Adrenal gland (tissue), 19 donors: ENCODE measurements at places on chromosomes 6 and 20.

GRCh38 chr6:167588920-167589614 is 237.6 kb upstream of the AFDN start:
- H3K36me3 ChIP-seq = no peaks in the 10 kb centered on the region
- H3K27me3 ChIP-seq = no peaks in the 10 kb centered on the region
- no peak overlapping the region for H3K4me3 ChIP-seq
- no peak for DNase-seq

GRCh38 chr20:38161412-38161774 is 3.7 kb downstream of the TGM2 start:
- peaks cover 8% of the 10 kb centered on the region for H3K4me1 ChIP-seq
- DNase-seq = no peak
- H3K27ac ChIP-seq = no peak overlapping the region
- H3K27me3 ChIP-seq = no peaks in the 10 kb centered on the region
- H3K4me3 ChIP-seq = no peak overlapping the region

- no peaks in the 10 kb centered on the region for H3K27me3 ChIP-seq
- DNase-seq = no peak
- no peak overlapping the region for H3K27ac ChIP-seq
- H3K4me1 ChIP-seq = no peaks in the 10 kb centered on the region
- H3K4me3 ChIP-seq = no peak overlapping the region
Observed at GRCh38 chr20:19098806-19099578, 113.5 kb upstream of the SLC24A3 start.

- peaks cover 15% of the 10 kb centered on the region for H3K4me1 ChIP-seq
- no peaks in the 10 kb centered on the region for H3K36me3 ChIP-seq
- no peak overlapping the region for H3K4me3 ChIP-seq
- no peaks in the 10 kb centered on the region for H3K27me3 ChIP-seq
Observed at GRCh38 chr20:50333812-50334211, 143.2 kb downstream of the CEBPB start.

DNA sequence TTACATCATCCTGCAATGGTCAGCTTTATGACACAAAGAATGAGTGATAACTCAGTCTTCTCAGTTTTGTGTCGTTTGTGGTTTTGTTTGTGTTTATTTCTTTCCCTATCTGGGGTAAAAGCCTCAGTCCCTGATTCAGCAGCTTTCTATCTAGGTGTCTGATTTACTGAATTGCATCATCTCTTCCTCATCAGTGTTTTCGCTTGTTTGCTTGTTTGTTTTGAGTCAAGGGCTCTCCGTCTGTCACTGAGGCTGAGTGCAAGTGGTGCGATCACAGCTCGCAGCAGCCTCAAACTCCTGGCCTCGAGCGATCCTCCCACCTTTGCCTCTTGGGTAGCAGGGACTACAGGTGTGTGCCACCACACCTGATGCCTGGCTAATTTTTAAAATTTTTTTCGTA is 548.9 kb downstream of the PRKN start:
- H3K27me3 ChIP-seq = no peaks in the 10 kb centered on the region
- no peak overlapping the region for H3K4me3 ChIP-seq
- DNase-seq = no peak
- H3K27ac ChIP-seq = no peak overlapping the region

DNA sequence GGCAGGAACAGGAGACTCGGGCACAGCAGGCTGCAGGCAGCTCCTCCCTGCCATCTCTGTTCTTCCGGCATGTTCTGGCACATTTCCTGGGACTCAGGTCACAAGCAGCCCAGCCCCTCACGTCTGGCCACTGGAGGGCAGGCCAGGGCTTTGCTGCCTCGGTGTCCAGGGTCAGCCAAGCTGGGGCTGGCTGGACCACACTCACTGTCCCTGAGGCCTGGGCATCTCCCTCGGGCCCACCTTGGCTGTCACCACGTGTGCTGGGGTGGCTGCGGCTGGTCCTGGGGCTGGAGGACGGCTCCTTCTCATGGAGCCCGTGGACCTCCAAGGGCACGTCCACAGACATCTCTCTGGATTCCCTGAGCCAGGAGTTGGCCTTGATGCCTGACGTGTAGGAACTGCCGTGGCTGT is 18.5 kb downstream of the FRMD1 start:
- DNase-seq = no peak
- H3K4me3 ChIP-seq = no peak overlapping the region
- no peak overlapping the region for H3K27ac ChIP-seq
- H3K4me1 ChIP-seq = no peaks in the 10 kb centered on the region
- H3K27me3 ChIP-seq = no peaks in the 10 kb centered on the region

GRCh38 chr6:41758641-41759035 is 11.4 kb upstream of the PGC start:
- H3K27ac ChIP-seq = no peak overlapping the region
- H3K27me3 ChIP-seq = no peaks in the 10 kb centered on the region
- H3K4me3 ChIP-seq = no peak overlapping the region
- H3K4me1 ChIP-seq = no peaks in the 10 kb centered on the region
- DNase-seq = no peak

DNA sequence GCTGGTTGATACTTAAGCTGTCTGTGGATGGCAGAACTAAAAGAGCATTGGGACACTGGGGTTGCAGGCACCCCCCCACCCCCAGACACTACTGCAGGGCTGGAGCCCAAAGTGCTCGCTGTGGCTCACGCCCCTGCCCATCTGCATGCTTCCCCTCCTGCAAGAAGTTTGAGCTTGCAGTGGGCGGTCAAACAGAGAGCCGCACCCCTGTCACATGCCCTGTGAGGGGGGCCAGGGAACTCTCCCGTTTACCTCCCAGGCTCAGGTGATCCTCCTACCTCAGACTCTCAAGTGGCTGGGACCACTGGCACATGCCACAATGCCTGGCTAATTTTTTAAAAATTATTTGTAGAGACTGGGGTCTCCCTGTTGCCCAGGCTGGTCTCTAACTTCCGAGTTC is 63.3 kb downstream of the RIOK1 start:
- no peaks in the 10 kb centered on the region for H3K36me3 ChIP-seq
- H3K27ac ChIP-seq = no peak overlapping the region
- H3K4me3 ChIP-seq = no peak overlapping the region

DNA sequence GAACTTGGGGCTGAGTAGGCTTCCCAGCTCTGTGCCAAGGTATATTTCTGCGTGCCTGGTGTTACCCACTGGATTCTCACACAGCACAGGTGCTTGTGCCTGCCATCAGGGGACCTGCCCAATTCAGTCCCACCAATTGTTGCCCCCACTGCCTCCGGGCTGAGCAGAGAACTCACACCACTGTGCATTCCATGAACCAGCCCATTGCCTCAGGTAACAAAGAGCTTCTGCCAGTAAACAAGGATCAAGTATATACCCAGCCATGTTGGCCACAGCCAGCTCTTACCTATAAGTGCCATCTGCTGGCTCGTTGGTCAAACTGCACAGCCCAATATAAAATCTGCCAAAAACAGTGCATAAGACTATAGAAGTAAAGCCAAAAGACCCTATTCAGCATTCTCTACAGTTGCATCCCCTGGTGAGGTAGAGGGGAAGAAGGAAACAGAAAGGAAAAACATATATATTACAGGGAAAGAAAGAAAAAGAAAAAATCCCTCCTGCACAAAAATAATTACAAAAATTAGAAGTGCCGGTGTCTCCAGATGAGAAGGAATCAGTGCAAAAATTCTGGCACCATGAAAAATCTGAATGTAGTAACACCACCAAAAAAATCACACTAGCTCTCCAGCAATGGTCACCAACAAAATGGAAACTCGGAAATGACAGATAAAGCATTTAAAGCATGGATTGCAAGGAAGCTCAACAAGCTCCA is 241.4 kb downstream of the IBTK start:
- no peaks in the 10 kb centered on the region for H3K36me3 ChIP-seq
- H3K27me3 ChIP-seq = no peaks in the 10 kb centered on the region
- no peaks in the 10 kb centered on the region for H3K4me1 ChIP-seq
- H3K4me3 ChIP-seq = no peak overlapping the region

DNA sequence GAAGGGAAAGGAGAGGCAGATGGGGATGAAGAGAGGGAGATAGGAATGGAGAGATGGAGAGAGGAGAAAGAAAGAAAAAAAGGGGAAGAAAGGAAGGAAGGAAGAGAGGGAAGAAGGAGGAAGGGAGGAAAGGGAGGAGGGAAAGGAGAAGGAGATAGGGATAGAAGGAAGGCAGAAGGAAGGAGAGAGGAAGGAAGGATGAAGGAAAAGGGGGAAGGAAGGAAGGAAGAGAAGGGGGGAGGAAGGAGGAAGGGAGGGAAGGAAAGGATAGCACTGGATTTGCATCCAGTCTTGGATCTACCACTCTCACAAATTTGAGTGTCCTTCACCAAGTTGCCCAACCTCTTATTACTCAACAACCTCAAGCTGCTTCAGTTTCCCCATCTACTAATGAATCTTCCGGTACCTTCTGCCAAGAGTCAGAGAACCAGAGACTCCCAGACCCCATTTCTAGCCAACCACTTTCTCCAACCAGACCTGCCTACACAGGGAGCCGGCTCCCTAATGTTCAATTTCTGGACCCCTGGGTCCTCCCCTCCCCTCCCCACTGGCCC is 79.7 kb upstream of the FOXP4 start:
- H3K27me3 ChIP-seq = peaks cover 30% of the 10 kb centered on the region
- H3K4me3 ChIP-seq = no peak overlapping the region
- no peaks in the 10 kb centered on the region for H3K4me1 ChIP-seq
- no peak overlapping the region for H3K27ac ChIP-seq
- no peak for DNase-seq

GRCh38 chr6:162331911-162332310 is 395.7 kb downstream of the PRKN start:
- H3K4me3 ChIP-seq = no peak overlapping the region
- no peak for DNase-seq
- no peaks in the 10 kb centered on the region for H3K27me3 ChIP-seq
- H3K4me1 ChIP-seq = no peaks in the 10 kb centered on the region

GRCh38 chr20:62539198-62540045 is 63.6 kb upstream of the GATA5 start:
- no peaks in the 10 kb centered on the region for H3K4me1 ChIP-seq
- DNase-seq = no peak

GRCh38 chr6:23980965-23981364 is 145.1 kb upstream of the NRSN1 start:
- H3K27me3 ChIP-seq = no peaks in the 10 kb centered on the region
- no peaks in the 10 kb centered on the region for H3K36me3 ChIP-seq
- H3K4me3 ChIP-seq = no peak overlapping the region
- H3K4me1 ChIP-seq = no peaks in the 10 kb centered on the region

- H3K27ac ChIP-seq = no peak overlapping the region
- no peak for DNase-seq
- H3K27me3 ChIP-seq = no peaks in the 10 kb centered on the region
Observed at GRCh38 chr20:60136645-60137401, 178.6 kb downstream of the CDH26 start.

DNA sequence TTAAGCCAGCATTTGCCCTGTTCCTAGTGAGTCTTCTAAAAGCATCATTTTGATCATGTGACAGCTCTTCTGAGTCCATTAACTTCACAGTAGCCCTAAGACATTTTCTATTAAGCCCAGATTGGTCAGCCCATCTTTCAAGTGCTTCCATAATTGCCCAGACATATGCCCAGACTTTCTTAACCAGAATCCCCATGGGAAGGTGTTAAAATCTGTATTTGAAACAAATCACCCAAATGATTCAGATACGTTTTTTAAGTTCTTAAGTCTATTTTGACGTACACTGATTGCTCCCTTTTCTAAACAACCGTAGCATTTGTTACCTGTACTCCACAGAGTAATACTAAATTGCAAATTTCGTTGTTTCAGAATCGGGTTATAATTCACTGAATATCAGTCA is 89.3 kb downstream of the BCAS1 start:
- H3K36me3 ChIP-seq = no peaks in the 10 kb centered on the region
- no peak overlapping the region for H3K27ac ChIP-seq
- no peak overlapping the region for H3K4me3 ChIP-seq
- no peak for DNase-seq
- H3K27me3 ChIP-seq = peaks cover 6% of the 10 kb centered on the region
- H3K4me1 ChIP-seq = no peaks in the 10 kb centered on the region

- no peak overlapping the region for H3K4me3 ChIP-seq
- no peaks in the 10 kb centered on the region for H3K27me3 ChIP-seq
- no peak for DNase-seq
- no peaks in the 10 kb centered on the region for H3K36me3 ChIP-seq
- H3K27ac ChIP-seq = no peak overlapping the region
Observed at GRCh38 chr20:37940858-37941257, 37.9 kb downstream of the VSTM2L start.

- H3K4me1 ChIP-seq = no peaks in the 10 kb centered on the region
- no peak for DNase-seq
- H3K27me3 ChIP-seq = no peaks in the 10 kb centered on the region
Observed at GRCh38 chr20:48015141-48015910, 230.0 kb upstream of the SULF2 start.

GRCh38 chr6:44415449-44415848 is 27.9 kb downstream of the CDC5L start:
- H3K36me3 ChIP-seq = no peaks in the 10 kb centered on the region
- no peaks in the 10 kb centered on the region for H3K27me3 ChIP-seq
- H3K4me1 ChIP-seq = peaks cover 24% of the 10 kb centered on the region
- no peak overlapping the region for H3K4me3 ChIP-seq
- H3K27ac ChIP-seq = peak overlapping the region; percentile 83

GRCh38 chr20:5072756-5073659 is 46.8 kb downstream of the PCNA start:
- no peak overlapping the region for H3K4me3 ChIP-seq
- H3K36me3 ChIP-seq = no peaks in the 10 kb centered on the region
- DNase-seq = peak; percentile 96

- H3K4me3 ChIP-seq = no peak overlapping the region
- DNase-seq = no peak
- H3K27ac ChIP-seq = peak overlapping the region; percentile 49
- no peaks in the 10 kb centered on the region for H3K4me1 ChIP-seq
Observed at GRCh38 chr6:169142538-169142844, 111.2 kb downstream of the THBS2 start.

GRCh38 chr6:10030942-10031537 is 383.8 kb downstream of the TFAP2A start:
- no peaks in the 10 kb centered on the region for H3K36me3 ChIP-seq
- no peak overlapping the region for H3K4me3 ChIP-seq
- H3K27me3 ChIP-seq = no peaks in the 10 kb centered on the region
- H3K27ac ChIP-seq = no peak overlapping the region
- no peak for DNase-seq

GRCh38 chr6:159640322-159640721 is 52.7 kb downstream of the SOD2 start:
- no peak overlapping the region for H3K4me3 ChIP-seq
- no peaks in the 10 kb centered on the region for H3K27me3 ChIP-seq
- H3K4me1 ChIP-seq = peaks cover 7% of the 10 kb centered on the region
- no peaks in the 10 kb centered on the region for H3K36me3 ChIP-seq

- H3K4me1 ChIP-seq = peaks cover 27% of the 10 kb centered on the region
- H3K27me3 ChIP-seq = no peaks in the 10 kb centered on the region
- H3K4me3 ChIP-seq = no peak overlapping the region
- peak; percentile 99 for DNase-seq
Observed at GRCh38 chr6:158060455-158061360, 79.0 kb downstream of the SYNJ2 start.
